ENCODE measurements at places on chromosomes 13 and 19.

DNA sequence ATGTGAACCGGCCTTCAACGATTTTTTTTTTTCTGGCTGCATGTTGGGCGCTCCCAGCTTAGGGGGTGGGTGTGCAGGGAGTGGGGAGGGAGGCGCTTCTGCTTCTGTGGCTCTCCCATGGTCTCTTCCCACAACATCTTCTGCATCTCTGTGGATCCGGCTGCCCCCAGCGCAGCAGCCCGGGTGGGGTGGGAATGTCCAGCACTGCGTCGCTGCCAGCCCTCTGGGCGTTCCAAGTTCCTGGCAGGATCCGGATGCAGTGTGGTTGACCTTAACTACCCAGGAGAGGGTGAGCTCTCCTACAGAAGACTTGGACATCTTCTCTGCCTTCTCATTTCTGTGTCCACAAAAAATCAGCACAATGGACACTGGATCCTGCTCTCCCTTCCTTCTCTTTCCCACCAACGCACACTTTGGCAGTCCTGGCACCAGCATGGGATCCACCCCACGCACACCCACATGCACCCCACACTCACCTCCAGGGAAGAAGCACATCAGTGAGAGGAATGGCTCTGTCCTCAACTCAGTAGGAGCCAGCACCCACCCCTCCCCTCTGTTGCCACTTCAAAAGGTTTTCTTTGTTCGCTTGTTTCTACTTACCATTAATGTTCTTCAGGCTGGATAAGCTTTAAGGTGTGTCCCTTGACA, 177.3 kb downstream of the COL4A1 start:
- DNase-seq = no peak

GRCh38 chr19:35628264-35628564, 622 bp upstream of the RBM42 start:
- DNase-seq = no peak

DNA sequence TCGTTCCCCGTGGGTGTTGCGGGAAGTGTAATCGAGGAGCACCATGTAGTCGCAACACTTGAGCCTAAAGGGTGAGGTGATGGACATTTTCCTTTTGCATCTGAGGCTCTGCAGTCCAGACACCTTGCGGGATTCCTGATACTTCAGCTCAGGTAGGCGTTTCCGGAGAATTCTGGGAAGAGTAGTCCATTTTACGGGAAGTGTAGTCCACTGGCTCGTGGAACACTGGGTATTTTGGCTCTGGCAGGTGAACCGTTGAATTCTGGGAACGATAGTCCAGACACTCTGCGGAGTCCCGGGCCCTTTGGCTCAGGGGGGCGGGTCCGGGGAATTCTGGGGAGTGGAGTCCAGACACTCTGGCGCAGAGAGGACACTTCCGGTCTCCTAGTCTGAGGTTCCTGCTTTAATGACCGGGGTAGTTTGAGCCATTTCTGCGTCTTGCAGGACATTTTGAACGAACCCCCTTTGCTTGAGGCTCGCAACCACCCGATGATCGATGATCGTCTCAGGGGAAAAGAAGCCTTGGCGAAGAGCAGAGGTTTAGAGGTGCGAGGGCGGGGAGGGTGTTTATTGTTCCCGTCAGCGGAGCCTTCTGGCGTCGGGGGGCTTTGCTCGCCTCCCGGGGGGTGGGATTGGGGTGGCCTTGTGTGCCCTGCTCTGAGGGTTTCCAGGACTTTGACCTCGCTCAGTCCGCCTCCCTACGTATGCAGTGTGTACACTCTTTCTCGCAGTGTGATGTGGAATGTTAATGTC, at the start of gene ZNF223:
Gene ZNF223, plus strand, starts transcription at position 387 of the 753 bp plus-strand sequence. CDS start 3,141 bp downstream, outside the sequence.
- peak; percentile 92 for DNase-seq

GRCh38 chr19:17243830-17244617, 1.7 kb downstream of the NR2F6 start:
- DNase-seq = no peak

DNA sequence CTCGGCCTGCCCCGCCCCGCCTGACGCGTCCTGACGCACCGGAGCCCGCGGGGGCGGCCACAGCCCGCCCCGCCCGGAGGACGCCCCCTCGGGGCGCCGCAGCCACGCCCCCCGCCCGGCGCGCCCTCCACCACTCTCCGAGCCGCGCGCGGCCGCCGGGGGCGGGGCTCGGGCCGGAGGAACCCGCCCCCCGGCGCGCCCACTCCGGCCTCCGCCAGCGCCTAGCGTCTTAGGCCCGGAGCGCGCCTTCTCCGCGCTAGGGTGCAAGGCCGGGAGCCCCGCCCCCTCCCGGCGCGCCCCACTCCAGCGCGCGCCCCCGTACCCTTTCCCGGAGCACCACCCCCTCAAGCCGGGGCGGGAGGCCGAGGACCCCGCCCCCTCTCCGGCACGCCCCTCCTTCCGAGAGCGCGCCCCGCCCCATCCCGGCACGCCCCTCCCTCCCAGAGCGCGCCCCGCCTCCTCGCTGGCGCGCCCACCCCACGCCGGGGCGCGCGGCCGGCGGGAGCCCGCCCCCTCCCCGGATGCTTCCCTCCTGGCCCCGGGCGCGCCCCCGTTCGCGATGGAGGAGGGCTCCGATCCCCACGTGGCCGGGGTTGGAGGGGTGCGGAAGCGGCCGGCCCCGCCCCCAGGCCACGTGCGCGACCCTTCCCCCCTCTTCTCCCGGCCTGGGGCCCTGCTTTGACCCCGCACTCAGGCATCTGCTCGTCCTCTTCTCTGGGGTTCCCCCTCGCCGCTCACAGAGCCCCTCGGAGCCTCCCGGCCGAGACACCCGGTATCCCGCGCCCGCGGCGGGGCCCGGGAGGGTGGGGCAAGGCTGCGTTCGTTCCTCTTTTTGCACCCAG, 480 bp upstream of the KLF16 start:
- DNase-seq = no peak

DNA sequence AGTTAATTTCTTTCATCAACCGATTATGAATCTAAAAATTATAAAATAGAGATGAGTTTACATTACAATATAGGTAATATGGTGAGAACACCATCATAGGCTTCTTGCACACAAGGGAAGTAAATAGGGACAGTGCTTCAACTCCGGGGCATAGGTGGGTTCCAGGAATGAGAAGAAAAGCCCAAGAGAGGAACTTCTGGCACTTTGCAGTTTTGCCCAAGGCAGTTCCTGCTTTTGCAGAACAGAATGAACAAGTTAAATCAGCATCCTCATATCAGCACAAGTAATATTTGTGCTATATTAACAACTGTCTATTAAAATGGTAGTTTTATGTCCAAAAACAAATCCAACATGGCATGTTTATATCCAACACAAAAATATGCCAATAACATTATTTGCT, 60.1 kb downstream of the DACH1 start:
- DNase-seq = no peak

DNA sequence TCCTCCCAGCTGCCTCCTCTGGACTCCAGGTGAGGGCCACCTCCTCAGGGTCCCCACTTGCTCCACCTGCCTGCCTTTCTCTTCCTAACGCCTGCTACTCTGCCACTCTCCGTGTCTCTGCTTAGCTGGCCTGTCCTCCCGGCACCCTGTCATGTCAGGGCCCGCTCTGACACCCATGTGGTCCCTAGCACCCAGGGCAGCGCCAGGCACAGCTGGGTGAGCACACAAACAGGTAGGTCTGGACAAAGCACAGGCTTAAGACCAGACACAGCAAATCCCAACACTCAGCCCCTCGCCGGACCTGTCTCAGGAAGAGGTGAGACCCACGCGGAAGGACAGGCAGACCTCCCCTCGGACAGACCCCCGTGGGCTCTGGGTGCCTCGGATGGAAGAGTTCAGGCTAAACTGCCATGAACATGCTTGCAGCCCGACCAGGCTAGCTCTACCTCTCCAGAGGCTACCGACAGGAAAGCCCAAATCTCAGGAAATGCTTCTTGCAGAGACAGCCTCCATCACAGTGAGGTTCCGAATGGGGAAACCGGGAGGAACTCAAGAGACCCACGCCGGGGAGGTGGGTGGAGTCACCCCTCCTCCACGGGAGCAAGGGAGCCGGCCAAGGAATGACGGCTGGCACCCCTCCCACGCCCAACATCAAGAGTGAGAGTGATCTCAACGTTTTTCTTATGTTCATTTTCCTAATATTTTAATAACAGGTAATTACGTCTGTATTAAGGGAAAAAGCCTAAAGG, 12.5 kb downstream of the ZNF787 start:
- DNase-seq = no peak

DNA sequence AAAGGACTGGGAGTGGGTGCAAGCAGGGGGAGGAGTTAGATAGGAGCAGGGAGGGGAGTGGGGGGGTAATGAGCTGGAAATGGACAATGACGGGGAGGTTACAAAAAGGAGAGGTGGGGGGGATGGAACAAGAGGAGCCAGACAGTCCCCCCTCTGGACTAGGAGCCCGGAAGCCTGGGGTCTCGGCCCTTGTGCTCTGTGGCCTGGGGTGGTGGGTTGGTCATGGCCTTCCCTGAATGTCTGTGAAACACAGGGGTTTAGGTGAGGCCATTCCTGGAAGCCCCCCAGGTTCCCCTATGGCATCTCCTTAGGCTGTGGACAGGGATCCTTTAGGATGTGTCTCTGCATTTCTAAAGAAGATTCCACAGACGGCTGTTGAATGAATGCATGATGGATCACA, 12.1 kb downstream of the KCNC3 start:
- no peak for DNase-seq

DNA sequence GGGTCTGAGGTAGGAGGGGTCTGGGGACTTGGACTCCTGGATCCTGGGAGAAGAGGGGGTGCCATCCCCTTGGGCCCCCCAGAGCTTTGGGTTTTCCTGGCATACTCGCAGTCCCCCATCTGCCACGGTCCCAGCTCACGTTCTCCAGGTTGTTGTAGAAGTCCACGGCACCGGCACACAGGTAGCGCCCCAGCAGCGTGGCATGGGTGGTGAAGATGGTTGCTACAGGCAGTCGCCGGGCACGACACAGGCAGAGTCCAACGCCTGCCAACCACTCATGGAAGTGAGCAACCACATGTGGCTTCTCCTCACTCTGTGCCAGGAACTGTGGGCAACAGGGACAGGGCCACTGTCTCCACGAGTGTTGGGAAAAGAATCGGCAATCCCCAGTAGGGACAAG, 7.4 kb downstream of the GYS1 start:
- no peak for DNase-seq

DNA sequence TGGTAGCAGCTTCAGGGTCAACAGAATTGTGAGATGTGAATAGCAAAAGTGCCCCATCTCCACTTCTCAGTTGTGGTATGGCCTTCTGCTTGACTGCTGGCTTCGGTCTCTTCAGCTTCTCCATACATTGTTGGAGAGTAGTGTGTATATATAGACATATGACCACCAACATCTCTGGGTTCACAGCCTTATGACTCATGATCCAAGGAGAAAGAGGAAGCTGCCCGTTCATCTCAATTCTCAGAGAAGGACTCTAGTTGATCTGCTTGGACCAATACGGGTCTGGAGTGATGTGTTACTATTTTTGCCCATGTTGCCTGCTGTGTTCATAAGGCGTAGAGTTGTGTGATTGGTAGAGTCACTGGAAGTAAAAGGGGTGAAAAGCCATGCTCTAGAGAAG, 3.6 kb upstream of the COMMD6 start:
- DNase-seq = no peak

Measured in right renal cortex interstitium (tissue), 3 donors.